ENCODE measurements at places on chromosomes 7 and 10.
A peak's percentile ranks its signal among the peaks of the same experiment; 100 is the strongest.

- DNase-seq = no peak
Measured at GRCh38 chr7:156560696-156561095, 79.9 kb upstream of the RNF32 start.

DNA sequence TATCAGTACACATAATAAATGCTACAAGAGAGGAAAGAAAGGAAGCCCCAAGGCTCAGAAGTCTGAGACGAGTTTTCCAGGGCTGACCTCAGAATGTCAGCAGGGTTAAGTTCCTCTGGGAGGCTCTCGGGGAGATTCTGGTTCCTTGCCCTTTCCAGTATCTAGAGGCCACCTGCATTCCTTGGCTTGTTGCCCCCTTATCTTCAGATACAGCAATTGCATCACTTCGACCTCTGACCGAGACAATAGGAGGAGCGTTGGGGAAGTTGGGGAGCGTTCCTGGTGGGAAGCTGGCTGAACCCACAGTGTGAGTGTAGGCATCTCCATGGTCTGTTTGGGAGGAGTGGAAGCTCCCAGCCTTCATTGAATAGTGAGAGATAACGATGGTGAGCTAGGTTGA, 72.0 kb upstream of the MTPN start:
- DNase-seq = no peak

DNA sequence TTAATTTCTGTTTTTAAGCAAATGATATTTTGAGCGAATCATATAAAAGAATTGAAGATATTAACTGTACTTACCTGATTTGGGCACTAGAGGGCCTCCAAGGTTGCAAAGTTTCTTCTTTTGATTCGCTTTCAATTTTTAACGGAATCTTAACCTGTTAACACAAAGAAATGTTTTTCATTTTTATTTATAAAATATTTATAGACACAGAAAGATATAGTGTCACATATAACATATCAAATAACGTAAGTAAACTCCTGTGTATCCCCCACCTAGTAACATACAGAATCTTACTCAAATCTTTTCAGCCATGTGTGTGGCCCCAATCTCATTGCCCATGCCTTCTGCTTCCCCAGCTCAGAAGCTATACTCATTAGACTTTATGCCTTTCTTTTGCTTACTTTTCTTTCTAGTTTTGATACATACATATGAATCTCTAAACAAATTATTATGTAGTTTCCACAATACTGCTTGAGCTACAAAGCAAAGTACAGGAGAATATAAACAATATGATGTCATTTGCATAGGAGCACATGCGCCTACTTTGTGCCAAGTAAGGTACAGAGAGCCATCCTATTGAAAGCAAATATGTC, 49.5 kb upstream of the ZPBP start:
- no peak for DNase-seq

DNA sequence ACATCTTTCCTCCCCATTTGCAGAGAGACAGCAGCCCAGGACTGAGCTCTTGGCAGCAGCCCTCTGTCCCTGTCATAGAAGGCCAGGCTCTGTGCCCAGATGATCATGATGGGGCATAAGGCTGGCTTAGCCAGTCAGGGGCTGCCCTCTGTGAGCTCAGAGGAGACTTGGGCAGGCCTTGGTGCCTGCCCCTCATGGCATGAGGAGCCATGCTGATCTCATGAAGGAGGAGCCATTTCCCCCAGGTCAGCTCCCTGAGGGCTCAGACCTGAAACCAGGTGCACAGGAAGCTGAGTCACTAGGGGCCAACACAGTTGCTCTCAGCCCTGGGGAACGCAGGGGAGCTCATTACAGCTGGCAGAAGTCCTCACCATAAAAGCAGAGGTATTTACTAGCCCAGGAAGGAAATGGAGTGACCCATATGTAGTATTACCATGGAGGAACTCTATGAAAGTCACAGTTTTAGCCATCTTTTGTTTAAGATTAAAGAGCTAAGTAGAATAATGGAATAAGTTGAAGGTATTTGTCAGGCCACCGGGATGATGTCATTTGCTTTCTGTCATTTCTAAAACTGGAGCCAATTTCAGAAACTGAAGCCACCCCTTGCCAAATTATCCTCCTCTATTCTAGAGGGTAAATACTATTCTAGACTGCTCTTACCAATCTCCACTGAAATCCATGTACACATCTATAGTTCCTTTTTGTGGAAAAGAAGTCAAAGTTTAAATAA, 362.4 kb upstream of the ZNF32 start:
- DNase-seq = no peak

DNA sequence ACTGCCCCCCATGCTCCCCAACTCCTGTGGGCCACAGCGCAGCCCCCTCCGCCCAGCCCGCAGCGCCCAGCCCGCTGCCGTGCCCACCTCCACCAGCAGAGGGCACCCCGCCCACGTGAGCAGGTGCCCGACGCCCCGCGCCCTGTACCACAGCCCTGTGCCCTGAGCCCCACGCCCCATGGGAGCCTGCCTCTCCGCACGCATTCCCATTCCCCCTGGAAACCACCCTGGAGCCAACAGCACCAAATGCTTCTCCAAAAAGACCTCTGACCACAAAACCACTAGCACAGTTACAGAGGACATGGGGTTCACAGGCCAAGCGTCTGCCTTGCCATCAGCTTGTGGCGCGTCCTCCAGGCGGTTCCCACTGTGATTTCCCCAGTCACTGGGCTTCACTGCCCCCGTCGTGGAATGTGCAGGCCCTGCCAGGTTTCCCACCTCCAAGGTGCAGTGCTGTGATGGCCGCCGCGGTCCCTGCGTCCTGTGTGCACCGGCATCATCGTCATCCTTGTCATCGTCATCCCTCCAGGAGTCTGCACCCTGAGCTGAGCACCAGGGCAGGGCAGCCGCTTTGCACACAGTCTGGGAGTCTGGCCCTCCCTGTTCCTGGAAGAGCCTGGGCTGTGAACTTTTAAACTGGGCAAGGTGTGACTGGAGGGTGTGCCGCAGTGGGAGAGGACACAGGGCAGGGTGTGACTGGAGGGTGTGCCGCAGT, 61.7 kb downstream of the PWWP2B start:
- DNase-seq = peak; percentile 92

DNA sequence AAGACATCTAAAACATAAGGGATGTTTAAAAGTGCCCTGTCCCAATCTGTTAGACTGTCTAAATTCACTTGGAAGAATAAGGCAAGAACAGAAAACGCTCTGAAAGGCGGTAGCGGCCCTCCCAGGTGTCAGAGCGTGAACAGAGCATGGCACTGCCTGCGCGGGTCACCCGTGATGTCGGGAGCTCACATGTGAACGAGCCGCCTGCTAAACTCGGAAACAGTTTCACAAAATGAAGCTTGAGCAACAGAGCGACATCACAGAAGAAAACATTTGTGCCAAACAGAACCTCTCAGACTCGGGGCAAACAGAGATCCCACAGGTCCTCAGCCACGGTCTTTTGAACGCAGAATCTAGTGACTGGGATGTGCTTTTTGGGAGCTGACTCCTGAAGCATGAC, 12.8 kb downstream of the BRI3 start:
- DNase-seq = no peak

DNA sequence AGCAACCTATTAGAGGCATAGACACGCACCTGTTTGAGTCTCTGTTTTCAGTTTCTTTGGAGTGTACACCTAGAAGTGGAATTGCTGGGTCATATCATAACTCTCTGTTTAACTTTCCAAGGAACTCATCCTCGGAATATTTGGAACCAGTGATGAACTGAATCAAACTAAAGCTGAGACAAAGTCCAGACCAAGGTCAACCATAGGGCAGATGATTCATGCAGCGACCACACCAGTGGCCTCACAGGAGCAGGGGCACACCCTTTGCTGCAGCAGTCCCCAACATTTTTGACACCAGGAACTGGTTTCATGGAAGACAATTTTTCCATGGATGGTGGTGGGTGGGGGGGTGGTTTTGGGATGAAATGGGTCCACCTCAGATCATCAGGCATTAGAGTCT, 4.9 kb upstream of the OPTN start:
- no peak for DNase-seq

DNA sequence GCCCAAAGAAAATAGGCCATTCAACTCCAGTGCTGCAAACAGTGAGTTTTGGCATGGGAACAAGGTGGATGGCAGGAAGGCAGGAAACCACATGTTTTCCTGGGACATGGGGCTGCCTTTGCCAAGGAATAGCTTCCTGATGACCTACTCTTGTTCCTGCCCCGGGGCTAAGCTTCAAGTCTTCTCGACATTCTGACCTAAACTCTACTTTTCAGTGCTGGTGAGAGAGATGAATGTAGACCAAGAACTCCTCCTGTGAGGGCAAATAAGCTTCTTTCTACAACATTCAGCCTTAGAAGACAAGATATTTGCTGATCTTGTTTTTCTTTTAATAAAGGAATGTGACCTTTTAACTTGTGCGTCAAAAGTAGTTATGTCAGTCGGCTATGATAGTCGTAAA, 199.0 kb downstream of the GPR37 start:
- DNase-seq = no peak

- DNase-seq = no peak
Measured at GRCh38 chr7:46772776-46773175, 809.1 kb downstream of the TNS3 start.

DNA sequence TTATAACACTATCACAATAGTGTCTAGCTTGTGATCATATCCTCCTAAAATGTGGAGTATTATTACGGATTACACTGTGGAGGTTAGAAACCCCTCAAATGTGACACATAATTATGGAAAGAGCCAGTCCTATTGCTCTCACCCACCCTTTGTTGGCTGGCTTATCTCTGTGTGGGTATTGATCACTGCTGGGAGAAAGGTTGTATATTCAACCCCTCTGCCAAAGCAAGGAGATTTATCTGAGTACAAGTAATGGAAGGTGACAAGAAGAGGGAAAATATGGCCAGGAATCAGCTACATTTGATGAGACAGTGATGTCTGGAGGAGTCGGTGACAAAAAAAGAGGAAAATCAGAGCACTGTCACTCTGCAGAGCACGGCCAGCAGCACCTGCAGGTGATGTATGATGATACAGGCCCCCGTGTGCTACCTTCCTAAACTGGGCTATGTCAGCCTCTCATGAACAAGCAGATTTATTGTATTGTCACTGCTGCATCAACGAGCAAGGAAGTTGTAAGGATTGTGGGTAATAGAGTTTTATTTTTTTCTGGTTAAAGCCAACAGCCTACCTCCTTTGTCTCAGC, 235.3 kb downstream of the PHF14 start:
- no peak for DNase-seq

DNA sequence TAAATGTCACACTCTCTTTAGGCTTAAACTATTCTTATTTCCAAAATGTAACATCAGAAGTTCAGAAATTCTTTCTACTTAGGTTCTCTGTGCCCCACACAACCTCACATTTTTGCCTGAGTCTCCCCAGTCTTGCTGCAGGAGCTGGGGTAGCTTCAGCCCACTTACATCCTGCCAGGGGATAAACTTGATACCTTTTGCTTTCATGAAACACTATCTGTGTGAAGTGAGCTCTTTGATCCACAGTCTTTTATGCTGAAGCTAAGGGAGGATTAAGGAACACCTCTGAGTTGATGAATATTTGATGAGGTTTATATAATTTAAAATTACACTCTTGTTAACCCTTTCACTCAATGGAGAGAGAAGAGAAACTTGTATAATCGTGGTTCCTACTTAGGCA, 341.0 kb downstream of the AUTS2 start:
- no peak for DNase-seq

GRCh38 chr7:960269-960871, 5.9 kb upstream of the ADAP1 start:
- DNase-seq = no peak

- no peak for DNase-seq
Measured at GRCh38 chr7:44936322-44936721, 42.5 kb downstream of the MYO1G start.

GRCh38 chr7:1725199-1725690, 55.2 kb downstream of the ELFN1 start:
- no peak for DNase-seq

DNA sequence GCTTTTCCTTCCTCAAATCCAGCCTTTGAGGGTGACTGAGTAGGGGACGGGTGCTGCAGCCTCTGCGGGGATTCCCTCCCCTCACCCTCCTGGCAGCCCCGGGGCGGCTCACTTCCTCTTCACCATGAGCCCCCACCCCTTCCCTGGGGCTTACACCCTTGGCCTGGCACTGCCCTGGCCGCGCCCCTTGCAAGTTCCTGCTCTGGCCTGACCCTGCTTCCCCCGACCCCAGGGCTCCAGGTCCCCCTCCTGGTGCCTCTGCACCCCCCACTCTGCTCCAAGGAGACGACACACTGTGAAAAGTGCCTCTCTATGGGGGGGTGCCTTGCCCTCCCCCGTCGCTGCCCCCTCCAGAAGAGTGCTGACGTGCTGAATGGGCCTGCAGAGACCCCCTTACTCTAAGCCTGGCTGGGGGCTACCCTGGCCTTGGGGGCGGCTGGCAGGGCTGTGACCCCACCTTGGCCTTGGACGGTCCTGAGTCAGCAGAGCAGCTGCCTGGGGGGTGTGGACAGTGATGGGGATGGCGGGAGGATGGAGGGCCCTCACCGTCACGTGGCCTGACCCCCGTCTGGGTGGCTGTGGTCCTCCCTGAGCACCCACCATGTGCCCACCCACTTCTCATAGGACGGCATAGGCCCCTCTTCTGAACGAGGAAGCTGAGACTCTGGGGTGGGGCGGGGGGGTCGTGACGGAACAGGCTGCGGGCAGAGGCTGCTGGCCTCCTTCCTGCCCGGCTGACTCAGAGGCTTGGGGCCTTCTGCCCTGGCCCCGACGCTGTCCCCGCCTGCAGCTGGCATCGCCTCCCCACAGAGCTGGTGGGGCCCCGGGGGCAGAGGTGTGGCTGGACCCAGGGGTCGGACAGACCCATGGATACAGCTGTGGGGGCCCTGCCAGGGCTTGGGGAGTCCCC, 9.8 kb downstream of the LFNG start:
- peak; percentile 79 for DNase-seq

DNA sequence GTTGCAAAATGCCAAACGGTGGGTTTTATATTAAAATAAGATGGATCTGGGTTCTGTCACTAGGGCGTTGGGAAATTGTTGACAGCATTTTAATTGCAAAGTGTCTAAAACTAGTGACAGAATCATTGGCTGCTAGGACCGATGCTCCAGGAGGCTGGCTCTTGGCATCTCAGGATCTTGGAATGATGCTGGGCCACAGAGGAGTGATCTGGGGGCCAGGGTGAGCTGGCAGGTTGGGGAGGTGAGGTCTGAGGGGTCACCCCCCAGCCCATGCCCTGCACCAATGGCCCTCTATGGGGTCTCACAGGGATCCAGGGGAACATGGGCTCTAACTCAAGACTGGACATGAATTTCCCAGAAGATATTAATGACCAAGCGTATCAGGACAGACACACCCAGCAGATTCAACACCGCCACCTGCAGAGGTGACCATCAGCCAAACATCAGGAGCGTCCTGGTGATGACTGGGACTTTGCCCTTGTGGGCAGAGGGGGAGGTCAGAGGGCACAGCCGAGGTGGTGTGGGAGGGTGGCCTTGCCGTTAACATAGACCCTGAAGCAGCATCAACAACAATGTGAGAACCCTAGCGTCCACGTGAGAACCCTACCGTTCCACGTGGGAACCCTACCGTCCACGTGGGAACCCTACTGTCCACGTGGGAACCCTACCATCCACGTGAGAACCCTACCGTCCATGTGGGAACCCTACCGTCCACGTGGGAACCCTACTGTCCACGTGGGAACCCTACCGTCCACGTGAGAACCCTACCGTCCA, 89.0 kb upstream of the PPP2R2D start:
- DNase-seq = no peak

All from memory B cell (primary cell).